Left kidney (tissue), 8 donors: ENCODE measurements at places on chromosomes 5 and 9. TPM values are rescaled to one million over a fixed set of nuclear protein-coding genes. Genes with fewer than 3 reads are reported as not detected.

GRCh38 chr5:114999176-114999575, 170.5 kb downstream of the TRIM36 start:
- DNase-seq, result no peak

DNA sequence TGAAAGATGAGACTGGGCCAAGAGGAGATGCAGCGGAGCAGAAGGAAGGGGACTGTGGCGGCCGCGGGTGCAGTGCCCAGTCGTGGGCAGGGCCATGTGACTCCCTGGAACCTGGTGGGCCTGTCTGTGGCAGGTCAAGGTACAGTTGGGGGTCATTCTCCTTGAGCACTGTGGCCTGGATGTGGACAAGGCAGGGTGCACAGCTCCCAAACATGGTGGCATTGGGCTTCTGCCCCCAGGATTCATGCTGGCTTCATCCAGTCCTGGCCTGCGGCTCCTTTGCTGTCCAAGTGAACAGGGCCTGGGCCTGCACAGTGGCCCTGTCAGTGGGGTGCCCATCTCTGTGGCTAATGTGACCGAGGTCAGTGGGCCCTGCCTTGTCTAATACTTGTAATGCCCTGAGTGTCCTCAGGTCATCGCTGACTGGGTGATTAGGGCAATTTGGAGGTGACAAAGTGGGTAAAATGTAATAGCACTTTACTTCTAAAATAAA, 39.9 kb downstream of the CEP72 start:
- no peak for DNase-seq

DNA sequence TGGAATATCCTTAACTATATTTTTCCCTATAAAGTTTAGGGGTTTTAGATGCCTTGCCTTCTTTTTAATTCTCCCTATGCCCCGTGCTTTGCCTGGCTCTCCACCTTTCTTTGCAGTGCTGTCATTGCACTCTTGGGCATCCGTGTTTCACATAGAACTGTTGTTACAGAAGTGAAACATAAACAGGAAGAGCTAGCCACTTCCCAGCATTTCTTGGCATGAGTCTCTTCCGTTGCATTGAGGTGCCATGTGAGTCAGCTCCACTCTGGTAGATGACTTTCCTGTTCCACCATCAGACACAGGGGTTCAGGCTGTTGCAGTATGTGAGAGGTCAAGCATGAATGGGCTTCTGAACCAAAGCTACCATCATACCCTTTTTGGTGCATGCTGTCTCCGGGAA, 73.4 kb downstream of the ANGPTL2 start:
- DNase-seq, result no peak

DNA sequence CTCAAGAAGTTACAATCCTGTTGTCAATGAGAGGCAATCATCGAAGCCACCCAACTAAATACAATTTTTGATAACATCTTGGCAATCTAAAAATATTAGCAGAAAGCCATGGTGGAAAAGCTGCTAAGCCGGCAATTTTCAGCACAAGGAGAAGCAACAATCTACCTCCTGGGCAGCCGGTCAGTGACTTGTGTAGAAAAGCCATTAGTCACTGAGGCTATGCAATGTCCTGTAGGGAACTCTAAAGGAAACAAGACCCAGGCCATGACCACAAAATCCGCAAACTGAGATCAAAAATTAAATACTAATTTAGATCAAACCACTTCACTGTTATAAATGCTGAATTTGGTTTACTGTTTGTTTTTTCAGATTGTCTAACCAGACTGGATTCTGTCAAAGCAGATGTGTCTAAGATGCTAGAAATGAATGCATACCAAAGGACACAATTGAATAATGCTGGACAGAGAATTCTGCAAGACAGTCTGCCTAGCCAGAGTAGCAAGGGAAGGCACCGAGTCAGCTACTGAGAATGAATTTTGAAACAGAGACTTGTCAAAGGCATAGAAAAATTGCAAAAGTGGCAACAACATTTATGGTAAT, 384.8 kb downstream of the PRELID2 start:
- DNase-seq, result no peak

DNA sequence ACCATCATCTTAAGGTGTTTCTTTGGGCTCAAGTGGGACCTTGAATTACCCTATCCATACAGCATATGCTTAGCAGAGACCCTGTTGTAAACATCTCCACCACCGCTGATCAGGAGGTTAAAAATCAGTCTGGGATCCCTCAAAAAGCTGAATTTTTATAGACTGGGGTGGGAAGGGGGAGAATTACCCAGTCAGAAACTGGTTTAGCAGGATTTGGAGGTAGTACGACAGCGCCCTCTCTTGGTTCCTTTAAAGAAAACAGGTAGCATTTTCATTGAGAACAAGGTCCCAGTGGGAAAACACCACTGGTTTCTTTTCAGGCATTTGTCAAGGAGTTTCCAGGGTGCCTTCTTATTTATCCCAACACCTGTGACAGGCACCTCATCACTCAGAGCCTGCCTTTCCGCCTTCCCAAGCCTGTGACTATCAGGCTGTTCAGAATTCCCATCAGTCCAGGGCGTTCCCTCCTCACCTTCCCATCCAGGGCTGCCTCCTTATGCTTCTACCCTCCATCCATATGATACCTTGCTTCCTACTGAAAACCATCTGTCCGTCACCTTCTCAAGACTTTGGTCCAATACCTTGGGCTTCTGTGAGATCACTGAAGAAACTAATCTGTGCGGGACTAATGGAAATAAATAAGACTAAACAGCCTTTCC, 203.8 kb upstream of the RAI14 start:
- DNase-seq, result peak; percentile 20

DNA sequence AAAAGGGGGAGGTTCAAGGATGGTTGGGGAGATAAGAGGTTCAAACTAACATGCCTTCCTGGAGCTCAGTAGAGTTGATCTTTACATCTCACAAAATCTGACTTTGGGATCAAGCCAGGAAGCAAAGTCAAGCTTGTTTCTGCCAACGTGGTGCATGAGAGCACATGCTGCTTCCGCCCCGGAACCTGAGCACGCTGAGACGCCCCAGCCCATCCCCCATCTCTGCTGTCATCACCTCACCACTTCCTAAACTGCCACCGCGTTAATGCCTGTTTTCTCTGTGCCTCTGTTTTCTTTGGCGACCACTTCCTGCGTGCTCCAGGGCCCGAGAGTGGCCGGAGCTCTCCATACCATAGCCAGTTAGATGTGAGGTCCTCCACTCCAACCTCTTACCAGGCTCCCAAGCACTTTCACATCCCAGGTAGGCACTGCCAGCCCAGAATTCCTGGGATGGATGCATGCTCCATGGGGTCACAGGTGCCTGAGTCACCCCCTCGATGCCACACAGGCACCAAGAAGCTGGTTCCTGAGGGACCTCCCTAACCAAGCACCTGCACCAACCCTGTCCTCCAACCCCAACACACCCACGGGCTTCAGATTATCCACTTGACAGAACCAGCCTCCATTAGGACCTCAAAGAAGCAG, 31.2 kb upstream of the AFAP1L1 start:
- no peak for DNase-seq

DNA sequence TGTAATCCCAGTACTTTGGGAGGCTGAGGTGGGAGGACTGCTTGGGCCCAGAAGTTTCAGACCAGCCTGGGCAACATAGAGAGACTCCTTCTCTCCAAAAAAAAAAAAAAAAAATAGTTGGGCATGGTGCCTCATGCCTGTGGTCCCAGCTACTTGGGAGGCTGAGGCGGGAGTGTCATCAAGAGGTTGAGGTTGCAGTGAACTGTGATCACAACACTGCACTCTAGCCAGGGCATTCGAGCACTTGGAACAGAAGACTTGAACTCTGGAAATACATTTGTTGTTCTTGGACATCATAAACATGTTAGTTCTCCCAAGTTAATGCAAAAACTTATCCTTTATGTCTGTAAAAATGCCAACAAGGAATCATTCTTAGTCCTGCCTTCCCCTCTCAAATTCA, 29.6 kb downstream of the EHMT1 start:
- DNase-seq, result no peak

- DNase-seq, result no peak
Observed at GRCh38 chr9:137614631-137615386, 4.0 kb upstream of the EHMT1 start.

DNA sequence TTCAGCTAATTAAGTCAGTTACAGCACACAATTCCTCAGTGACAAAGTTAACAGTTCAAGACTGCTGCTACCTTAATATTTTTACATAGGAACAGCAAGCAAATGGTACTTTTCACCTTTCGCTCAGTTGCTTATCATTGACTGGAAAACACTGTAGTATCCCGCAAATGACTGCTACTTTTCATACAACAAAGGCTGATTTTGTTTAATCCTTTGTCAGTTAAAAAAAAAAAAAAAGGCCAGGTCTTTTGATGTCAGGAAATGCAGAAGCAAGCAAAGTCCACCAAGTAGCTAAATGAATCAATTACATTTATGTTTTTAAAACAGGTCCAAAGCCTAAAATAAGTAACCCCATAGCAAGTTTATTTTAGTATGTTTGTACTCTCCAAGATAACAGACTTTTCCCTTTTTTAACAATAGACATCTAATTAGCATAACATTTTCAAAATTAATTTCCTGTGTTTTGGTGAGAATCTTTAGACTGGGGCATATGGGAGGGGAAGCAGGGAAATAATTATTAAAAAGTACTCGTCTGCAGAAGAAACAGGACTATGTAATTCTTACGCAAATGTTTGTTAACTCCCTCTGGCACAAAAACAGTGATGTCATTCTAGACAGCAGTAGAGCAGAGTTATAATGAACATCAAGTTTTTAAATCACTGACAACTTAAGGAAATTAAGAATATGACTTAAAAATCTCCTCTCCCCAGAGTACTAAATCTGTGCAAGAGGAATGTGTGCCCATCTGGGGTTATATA, 9.6 kb downstream of the PFDN1 start:
- DNase-seq, result no peak

GRCh38 chr9:21995666-21996398, 1.2 kb downstream of the CDKN2B-AS1 start:
- no peak for DNase-seq

- no peak for DNase-seq
Observed at GRCh38 chr9:114389612-114390368, 2.0 kb upstream of the AKNA start.

DNA sequence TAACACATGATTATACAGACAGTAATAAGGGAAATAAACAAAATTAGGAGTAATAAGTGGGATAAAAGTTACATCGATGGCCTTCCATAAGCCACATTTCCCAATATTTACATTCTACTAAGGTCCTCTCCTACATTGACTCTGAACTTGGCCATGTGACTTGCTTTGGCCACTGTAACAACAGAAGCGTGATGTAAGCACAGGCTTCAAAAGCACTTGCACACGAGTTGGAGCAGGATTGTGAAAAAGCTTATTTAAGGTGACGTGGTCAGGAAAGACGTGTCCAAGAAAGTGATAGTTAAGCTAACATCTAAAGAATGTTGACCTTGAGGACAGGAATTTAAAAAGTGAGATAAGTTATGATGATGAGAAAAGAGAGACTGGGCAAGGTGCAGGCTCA, 9.8 kb upstream of the CEMIP2 start:
- DNase-seq, result no peak

GRCh38 chr5:171776770-171777759, 8.6 kb upstream of the SMIM23 start:
- DNase-seq, result peak; percentile 38

- DNase-seq, result no peak
Observed at GRCh38 chr5:87151547-87151946, 116.1 kb upstream of the RASA1 start.

DNA sequence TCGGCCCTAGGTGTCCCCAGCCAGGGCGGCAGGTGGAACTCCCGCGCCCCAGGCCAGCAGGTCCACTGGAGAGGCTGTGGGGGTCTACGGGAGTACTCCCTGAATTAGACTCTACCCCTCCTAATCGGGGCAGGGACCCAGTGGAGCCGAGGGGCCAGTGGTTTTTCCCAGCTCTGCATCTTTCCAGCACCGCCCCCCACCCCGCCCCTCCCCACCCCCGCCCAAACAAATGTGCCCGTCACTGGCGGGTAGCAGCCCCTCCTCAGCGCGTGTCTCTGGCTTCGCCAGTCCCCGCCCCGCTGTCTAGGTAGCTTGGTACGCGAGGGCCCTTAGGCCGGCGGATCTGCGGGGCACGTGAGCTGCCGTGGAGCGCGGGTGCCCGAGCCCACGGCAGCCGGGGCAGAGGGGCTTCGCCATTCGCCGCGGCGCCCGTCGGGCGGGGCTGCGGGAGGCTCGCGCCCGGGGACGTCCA, 7.0 kb downstream of the UNC5A start:
- no peak for DNase-seq

GRCh38 chr5:10505517-10506095, 58.3 kb upstream of the ANKRD33B start:
- no peak for DNase-seq

DNA sequence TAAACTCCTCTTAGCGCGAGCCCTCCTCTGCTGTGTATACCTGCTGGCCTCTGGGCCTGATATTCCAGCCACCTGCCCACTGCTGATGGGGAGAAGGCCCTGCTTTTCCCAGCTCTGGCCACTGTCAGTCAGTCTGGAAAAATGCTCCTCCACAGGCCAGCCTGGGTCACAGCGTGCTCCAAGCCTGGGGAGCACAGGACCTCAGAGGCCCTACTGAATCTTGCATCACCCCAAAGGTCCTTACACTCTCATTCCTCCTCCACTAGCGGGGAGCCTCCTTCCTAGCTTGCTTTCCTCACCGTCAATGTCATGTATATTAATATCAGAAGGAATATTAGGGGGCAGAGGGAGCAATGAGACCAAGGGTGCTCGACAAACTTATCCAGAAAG, 73.7 kb downstream of the SHB start:
- DNase-seq, result no peak

- no peak for DNase-seq
Observed at GRCh38 chr9:5869315-5870019, 21.2 kb upstream of the MLANA start.

GRCh38 chr9:8030095-8030494, 230.5 kb upstream of the DMAC1 start:
- DNase-seq, result no peak

DNA sequence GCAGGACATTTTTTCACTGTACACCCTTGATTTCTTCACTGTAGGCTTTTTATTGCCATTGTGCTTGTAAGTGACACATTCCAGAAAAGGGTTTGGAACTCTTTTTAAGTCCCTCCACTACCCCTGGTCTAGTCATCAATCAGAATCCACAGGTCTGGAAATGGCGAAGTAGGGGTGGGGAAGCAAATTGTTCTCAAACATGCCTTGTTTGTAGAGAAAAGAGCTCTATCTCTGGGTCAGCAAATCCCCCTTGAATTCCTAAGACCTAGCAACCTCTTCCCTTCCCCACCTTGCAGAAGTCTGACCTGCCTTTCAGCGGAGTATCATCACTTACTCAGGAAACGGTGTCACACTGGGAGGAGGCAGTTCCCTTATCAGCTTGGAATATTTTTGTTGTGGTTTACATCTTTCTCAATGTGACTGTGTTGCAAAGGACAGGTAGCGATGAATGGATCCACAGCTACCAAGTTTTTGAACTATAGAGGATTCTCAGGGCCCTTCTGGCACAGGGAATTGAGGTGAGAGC, 3.2 kb downstream of the SH3RF2 start:
- no peak for DNase-seq

Gene PIGO
- polyA plus RNA-seq, result 36.9 TPM

Gene PRR7
- polyA plus RNA-seq, result 1.0 TPM

Gene HEXB
- polyA plus RNA-seq, result 146 TPM

Gene TPPP
- polyA plus RNA-seq, result 7.3 TPM

Gene TAS2R1
- 0.42 TPM for polyA plus RNA-seq

Gene TMEM215
- polyA plus RNA-seq, result 0.12 TPM

Gene PCDHA3
- polyA plus RNA-seq, result 0.47 TPM
